Fibroblast of skin of scalp (primary cell): ENCODE measurements at places on chromosomes 6 and 20.

DNA sequence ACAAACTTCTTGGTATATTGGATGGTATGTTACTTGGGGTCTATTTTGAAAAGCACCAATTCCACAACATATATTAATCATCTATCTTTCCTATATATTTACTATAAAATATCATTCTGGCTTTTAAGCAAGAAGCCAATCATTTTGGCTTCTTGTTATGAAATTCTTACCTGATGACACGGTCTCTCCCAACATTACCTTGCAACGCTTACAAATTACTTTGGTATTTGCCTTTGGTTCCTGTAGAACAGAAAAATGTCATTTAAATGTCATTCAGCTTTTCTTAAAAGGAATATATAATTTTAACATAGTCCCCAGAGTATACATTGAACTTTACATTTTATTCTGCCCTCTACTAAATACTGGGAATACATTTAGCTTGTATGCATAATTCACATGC, 27.4 kb downstream of the UBE3D start:
- DNase-seq = no peak

- DNase-seq = no peak
Observed at GRCh38 chr6:105243487-105243886, 63.7 kb upstream of the POPDC3 start.

GRCh38 chr6:26232940-26233648, 131.9 kb upstream of the BTN3A2 start:
- peak; percentile 74 for DNase-seq

DNA sequence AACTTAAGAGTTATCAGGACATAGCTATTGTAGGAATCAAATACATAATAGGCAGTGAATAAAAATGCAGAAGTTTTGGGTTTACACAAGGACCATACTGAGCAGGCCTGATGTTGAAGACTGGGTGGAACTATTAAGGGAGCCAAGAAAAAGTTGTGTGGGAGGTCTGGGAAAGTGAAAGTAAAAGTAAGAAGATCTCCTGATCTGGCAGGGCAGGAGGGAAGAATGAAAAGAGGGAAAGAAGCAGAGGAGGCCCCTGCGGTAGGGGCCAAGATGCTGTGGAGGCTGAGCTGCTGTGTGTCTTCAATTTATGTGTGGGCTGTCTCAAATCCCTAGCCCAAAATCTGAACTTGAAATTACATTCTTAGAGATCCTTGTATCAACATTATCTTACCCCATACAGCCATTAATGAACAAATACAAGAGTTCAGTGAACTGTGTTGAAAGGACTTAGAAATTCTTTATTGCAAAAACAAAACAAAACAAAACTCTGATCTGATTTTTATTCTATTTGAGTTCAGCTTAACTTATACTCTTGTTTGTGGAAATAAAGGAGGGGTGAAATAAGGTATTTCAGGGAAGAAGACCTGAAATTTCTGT, 1183.8 kb downstream of the HACE1 start:
- peak; percentile 0 for DNase-seq

- DNase-seq = no peak
Observed at GRCh38 chr6:14349507-14349906, 231.9 kb downstream of the CD83 start.

GRCh38 chr20:2385026-2385425, 4.3 kb downstream of the TGM6 start:
- DNase-seq = no peak

DNA sequence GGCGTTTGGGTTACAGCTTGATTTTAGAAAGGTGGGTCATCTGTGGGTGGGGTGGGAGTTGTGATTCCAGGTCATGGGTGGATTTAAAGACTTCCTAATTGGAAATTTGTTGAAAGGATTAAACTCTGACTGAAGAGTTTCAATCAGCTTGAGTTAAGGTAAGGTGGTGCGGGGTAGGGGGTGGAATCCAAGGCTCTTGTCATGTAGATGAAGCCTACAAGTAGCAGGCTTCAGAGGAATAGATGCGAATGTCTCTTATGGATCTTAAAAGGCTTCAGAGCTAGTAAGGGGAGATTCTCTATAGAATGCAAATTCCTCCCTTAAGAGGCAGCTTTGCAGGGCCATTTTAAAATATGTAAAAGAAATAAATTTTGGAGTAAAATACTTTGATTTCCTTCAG, 645.3 kb downstream of the FRK start:
- no peak for DNase-seq

GRCh38 chr6:163572612-163573011, 158.1 kb downstream of the QKI start:
- no peak for DNase-seq

DNA sequence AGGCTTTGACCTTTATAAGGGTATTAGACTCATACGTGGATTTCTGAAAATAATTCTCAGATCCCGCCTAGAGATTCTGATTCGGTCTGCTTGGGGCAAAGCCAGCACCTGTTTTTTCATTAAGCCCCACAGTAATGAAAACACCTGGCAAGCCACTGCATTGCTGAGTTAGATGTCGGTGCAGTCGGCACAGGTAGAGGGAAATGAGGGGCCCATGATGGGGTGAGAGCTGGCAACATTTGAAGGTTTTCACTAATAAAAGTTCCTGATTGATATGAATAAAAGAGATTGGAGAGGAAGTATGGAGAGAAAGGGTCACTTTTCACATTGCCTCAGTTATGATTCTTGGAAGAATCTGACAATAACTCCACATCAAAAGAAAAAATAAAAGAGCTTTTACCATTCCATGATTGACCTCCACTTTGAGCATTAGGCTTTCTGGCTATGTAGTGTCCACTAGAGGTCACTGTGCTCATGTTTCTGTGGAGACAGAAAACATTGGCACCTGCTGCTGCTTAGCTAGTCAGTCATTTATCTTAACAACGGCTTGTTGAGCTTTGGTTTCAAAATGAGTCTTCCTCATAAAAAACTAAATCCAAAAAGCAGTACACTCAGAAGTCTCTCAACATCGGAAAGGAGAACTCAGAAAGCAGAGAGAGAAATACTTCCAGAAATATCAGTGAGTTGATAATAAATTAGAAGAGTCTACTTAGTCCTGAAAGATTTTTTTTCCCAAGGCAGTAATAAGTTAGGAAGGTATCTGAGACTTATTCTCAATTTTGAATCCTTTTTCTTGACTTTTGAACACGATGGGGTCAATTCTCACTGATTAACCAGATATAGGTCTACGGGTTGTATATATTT, 53.3 kb upstream of the KLHL31 start:
- peak; percentile 49 for DNase-seq

DNA sequence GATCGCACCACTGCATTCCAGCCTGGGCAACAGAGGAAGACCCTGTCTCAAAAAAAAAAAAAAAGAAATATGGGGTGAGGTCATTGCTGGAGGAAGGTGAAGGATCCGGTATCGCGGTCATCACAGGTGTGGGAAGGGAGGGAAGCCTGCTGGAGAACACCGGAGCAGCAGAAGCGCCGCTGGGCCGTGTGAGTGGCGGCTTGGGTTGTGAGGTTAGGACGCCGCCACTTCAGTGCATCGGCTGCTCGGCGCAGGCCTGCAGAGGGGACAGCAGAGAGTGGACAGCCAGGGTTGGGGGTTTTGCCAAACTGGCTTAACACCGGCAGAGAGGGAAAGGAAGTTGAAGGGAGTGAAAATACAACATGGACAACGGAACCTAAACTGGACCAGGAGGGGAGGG, 5.4 kb downstream of the TLDC2 start:
- DNase-seq = no peak

DNA sequence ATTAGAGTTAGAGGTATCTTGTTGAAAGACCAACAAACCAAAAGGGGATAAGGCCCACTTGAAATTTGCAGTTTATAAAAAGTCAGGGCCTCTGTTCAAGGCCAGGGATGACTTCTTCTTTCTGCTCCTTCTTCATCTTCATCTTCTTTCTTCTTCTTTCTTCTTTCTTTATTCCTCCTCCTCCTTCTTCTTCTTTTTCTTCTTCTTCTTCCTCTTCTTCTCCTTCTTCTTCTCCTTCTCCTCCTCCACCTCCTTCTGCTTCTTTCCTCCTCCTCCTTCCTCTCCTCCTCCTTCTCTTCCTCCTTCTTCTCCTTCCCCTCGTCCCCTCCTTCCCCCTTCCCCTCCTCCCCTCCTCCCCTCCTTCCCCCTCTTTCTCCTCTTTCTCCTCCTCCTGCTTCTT, 18.4 kb upstream of the ZNF292 start:
- no peak for DNase-seq

- peak; percentile 83 for DNase-seq
Observed at GRCh38 chr6:33417128-33417902, 592 bp downstream of the CUTA start.

DNA sequence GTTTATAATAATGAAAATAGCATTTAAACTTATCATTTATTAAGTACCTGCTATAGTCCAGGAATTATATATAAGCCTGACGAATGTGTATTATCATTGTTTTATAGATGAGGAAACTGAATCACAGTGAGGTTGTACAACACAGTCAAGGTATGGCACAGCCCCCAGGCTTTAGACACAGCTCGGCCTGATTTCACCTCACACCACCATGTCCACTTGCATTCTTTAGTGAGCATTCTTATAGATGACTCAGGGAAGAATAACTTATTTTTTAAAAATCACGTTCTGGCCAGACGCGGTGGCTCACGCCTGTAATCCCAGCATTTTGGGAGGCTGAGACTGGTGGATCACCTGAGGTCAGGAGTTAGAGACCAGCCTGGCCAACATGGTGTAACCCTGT, 289.0 kb downstream of the SYNE1 start:
- DNase-seq = no peak
